Brain (organoid and tissue), 16 donors: ENCODE measurements at places on chromosomes 3 and 15.

- DNase-seq: no peak
Observed at GRCh38 chr3:110598847-110599490, 472.6 kb upstream of the NECTIN3 start.

- no peak for DNase-seq
Observed at GRCh38 chr3:3629911-3630310, 169.3 kb upstream of the LRRN1 start.

DNA sequence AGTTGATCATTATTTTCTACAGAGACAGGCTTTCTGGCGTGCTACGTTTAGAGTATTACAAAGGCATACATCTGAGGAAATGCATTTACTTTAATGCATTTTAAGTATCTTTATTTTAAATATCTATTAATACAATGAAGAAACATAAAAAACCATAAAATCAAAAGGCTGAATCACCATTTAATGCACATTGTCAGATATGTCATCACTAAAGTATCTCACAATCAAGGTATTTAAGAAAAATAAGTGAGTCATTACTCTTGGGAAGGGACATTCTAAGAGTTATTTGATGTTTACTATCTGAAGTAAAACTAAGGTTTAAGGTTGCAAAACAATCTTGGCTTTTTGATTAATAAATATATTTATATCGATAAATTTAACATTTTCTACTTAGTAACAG is 102.2 kb downstream of the CTNNB1 start:
- no peak for DNase-seq

GRCh38 chr15:100218434-100218833 is 123.3 kb downstream of the ADAMTS17 start:
- no peak for DNase-seq

GRCh38 chr3:97161169-97161568 is 346.8 kb downstream of the EPHA6 start:
- no peak for DNase-seq

DNA sequence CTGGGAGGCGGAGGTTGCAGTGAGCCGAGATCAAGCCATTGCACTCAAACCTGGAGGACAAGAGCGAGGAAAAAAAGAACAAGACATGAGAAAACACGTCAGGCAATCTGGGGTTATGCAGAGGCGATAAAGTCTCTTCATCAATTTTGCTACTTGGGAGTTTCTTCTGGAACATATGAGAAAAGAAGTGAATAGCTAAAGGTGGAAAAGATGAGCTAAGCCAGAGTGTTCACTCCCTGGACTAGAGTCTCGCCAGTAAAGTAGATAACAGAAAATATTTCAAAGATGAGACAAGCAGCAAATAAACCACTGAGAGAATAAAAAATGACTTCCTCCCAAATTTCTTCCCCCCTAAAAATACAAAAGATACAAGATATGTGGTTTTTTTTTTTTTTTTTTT is 188.4 kb upstream of the HES1 start:
- no peak for DNase-seq

GRCh38 chr3:168162172-168162571 is 66.4 kb upstream of the GOLIM4 start:
- no peak for DNase-seq

- DNase-seq: no peak
Observed at GRCh38 chr3:188979669-188980310, 192.0 kb upstream of the TPRG1 start.

DNA sequence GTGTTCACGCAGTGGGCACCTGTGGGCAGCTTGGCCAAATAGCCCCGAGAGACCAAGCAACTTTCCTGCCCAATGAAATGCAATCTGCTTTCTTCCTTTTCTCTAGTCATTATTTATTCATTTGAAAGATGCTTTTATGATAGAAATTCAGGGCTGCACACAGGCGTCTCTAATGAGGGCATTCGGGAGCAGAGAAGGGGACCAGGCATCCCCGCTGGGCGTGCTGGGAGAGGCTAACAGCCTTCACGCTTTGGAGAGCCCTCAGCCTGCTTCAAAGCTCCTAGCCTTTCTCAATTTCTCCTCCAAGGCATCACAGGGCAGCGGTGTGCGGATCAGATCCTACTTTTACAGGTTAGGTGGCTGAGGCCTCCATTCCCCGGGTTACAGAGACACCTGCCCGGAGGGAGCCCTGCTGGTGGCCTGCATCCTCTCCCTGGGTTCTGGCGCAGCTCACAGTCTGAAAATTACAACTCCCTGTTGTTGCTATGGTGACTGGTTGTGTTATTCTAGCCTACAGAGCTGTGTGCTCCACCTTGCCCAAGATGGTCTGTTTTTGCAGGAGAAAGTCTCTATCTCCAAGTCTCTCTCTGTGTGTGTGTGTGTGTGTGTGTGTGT is 21.8 kb upstream of the KLF13 start:
- DNase-seq: peak; percentile 88

DNA sequence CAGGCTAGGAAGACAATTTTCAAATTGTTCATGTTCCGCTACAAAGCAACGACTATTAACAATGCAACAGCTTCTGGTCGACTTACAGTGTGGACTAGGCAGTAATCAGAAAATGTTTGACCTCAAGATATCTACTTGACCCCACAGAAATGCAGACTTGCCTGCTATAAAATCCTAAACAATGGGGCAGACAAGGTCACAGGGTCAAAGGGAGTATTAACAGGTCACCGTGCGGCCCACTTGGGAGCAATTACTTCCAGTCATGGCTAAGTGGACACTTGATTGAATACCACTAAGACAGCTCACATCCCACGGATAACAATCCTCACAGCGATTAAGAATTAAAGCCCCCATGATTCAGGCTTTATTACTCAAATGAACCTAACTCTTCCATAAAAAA is 58.9 kb downstream of the FOXP1 start:
- no peak for DNase-seq

- no peak for DNase-seq
Observed at GRCh38 chr3:141373768-141374526, 5.6 kb downstream of the ZBTB38 start.

- DNase-seq: no peak
Observed at GRCh38 chr3:25901796-25902195, 111.9 kb downstream of the OXSM start.

DNA sequence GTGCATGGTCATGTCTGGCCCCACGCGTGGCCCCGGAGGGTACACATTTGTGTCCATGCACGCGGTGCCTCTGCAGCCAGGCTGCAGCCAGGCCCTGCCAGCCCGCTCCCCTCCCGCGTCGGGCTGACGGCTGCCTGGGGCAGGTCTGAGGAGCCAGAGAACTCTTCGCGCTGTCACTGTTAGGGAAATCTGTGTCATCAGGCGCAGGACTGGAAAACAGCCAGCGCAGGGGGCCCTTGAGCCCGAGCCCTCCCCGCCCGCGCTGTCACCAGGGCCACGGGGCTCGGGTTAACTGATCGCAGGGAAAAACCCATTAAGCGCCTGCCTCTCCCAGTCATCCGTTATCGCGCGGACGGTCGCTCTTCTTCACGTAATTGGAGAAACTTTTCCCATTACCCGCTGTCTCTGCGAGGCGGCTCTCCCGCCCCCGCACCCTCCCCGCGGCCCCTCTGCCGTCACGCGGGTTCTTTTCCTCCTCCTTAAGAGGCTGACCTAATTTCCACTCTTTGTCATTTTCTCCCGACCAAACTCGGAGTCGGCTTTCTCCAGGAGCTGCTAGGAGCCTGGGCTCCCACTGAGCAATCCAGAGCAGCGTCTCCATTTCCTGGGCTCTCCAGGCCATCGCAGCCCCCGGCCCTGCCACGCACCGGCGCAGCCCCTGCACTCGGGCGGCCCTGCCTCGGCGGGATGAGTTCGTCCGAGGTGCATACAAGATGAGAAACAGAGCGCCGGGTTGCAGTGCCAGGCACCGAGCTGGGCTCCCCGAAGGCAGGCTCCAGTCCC is 57.5 kb upstream of the PRR23E start:
- DNase-seq: peak; percentile 86

GRCh38 chr3:38026856-38027255 is 2.6 kb downstream of the PLCD1 start:
- no peak for DNase-seq

- no peak for DNase-seq
Observed at GRCh38 chr15:89928421-89928820, 15.7 kb upstream of the ARPIN start.

- DNase-seq: no peak
Observed at GRCh38 chr15:29142129-29142747, 127.4 kb downstream of the NSMCE3 start.

GRCh38 chr3:168117059-168117458 is 21.3 kb upstream of the GOLIM4 start:
- DNase-seq: no peak

GRCh38 chr3:64260431-64260830 is 35.2 kb upstream of the PRICKLE2 start:
- no peak for DNase-seq

GRCh38 chr15:20358779-20359414 is 182.7 kb downstream of the GOLGA6L6 start:
- no peak for DNase-seq

DNA sequence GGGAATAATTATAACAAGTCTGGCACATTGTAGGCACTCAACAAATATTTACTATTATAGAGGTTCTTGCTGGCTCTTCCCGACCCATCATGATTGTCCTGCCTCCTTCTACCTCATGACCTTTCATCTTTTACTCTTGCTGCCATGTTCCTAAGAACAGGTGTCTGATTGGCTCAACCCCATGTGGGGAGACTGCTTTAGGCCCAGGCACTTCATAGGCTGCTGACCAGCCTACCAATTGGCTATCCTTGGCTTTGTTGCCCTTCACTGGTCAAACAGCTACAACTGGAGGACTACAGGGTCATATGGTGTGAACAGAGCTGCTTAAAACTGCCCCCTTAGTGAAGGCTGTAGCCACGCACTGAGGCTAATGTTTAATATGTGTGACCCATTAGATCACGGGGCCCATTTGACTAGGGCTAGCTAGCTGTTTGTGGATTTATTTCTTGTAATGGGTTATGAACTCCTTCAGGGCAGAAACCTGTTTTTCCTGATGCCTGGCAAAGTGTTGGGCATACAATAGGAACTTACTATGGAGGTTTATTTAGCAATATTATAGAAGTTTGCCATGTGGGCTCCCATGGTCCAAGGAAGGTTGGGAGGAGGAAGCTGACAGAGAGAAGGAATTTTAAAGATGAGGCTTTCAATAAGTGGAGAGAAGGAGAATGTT is 239.9 kb upstream of the TBC1D5 start:
- DNase-seq: no peak

GRCh38 chr15:46708226-46708625 is 1009.1 kb upstream of the SEMA6D start:
- DNase-seq: no peak

DNA sequence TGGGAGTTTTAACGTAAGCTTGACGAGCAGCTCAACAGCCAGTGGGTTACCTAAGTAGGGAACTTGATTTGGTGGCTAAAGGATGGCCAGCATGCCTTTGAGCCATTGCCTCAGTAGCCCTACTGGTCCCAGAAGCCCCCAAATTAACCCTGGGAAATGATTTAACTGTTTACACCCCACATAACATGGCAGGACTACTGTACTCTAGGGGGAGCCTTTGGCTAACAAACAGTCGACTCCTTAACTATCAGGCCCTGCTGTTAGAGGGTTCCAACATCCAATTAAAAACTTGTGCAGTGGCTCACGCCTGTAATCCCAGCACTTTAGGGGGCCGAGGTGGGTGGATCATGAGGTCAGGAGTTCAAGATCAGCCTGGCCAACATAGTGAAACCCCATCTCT is 9.4 kb upstream of the SMCO1 start:
- DNase-seq: no peak

- DNase-seq: no peak
Observed at GRCh38 chr3:58111513-58112184, 99.1 kb downstream of the DNASE1L3 start.

DNA sequence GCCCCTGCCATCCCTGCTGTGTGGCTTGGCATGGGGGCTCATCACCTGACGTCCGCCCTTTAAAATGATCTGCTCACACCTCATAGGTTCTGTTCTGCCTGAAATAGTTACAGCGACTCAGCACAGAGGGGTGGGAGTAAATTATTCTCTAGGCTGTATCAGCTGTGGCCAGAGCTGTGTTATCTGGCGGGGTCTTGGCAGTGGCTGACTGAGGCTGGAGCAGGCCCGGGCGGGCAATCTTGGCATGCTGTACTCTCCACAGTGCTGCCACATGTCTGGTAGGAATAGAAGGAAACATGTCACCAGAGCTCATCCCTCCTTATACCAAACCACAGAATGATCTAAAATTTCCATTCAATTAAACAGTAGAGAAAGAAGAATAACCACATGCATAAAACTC is 499.9 kb upstream of the LMCD1 start:
- DNase-seq: no peak

DNA sequence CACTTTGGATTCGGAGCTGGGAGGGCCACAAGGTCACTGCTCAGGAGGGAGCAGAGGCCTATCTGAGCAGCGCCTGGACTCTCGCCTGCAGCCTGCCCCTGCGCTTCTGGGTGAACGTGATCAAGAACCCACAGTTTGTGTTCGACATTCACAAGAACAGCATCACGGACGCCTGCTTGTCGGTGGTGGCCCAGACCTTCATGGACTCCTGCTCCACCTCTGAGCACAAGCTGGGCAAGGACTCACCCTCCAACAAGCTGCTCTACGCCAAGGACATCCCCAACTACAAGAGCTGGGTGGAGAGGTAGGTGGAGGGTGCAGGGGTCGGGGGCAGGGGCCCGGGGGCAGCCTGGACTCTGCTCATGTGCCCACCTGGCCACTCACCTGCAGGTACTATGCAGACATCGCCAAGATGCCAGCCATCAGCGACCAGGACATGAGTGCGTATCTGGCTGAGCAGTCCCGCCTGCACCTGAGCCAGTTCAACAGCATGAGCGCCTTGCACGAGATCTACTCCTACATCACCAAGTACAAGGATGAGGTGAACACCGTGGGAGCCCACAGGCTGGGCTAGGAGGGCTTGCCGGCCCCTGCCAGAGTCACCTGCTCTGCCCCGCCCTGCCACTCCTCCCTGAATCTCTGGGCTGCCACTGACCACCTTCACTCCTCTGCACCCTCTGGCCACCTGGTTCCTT is 49.5 kb downstream of the PLXNA1 start:
- no peak for DNase-seq

- DNase-seq: no peak
Observed at GRCh38 chr3:30292192-30292893, 314.1 kb upstream of the TGFBR2 start.

DNA sequence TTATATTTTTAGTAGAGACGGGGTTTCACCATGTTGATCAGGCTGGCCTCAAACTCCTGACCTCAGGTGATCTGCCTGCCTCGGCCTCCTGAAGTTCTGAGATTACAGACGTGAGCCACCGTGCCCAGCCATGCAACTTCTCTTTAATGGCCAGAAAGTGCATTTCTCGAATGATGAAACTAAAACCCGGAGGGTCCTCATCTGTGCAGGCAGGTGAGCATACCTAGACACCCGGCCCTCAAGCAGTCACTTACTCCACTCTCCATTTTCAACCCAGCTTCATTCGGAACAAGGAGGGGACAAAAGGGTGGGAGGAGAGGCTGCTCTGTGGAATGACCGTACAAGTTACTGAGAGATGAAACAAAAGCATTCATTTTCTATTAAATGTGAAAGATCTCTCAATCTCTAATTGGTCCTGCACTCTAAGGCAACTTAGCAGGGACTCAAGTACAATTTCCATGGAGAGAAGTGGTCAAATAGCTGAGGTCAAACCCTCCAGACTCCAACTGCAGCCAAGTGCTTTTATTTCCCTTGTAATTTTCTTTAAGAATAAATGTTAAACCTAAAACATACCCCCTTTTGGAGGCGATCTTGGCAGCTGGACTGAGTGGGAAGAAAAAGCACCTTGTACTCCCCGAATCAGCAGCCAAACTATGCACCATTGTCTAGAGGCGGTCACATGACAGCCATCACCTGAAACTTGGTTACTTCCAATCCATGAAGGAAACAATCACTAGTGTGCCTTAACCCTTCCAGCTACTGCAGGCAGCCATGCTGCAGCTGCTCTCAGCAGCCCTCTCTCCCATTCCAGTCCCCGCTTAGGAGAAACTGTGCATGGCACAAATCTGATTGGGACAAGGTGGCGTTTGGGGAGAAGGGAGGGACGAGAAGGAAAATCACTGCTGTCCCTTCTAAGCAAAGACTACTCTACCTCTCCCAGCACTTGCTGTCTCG is 62.2 kb downstream of the VGLL4 start:
- no peak for DNase-seq
